ENCODE measurements at places on chromosomes 5 and 9.

DNA sequence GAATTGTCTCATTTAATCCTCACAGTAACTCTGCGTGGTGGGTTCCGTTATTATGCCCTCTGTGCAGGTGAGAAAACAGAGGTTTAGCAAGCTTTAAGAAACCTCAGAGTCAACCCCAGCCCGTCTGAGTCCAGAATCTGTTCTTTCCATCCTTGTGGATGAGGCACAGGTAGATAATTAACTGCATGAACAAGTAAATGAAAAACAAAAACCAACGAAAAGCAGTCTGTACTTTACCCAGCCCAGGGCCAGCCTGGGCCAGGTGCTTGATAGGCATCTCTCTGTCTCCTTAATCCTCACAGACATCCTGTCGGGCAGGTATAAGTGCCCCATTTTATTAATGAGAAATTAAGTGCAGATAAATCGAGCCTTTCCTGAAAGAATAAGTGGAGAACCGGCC lies 25.3 kb upstream of the CXCL14 start:
- DNase-seq, result no peak

DNA sequence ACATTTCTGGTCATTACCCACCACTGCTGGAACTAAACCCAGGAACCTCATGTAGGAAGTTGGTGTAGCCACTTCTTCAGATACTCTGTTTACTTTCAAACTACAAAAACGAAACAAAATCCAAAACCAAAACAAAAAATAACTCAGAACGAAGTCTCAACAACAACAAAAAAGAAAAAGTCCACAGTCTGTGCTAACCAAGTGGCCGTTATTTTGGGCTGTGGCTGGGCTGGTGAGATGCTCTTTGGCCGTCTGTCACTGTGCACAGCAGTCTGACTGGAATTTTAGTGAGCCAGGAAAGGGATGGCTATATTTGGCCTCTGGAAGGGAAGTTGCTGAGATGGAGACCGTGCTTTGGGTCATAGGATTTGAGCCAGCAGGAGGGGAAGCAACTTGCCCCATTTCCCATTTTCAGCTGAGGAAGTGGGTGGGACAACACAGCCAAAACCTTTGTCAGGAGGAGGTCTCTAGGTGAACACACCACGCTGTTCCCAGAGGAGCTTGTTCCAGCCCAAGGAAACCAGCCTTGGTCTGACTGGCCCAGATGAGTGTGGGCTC lies 334.1 kb downstream of the ZSWIM6 start:
- no peak for DNase-seq

DNA sequence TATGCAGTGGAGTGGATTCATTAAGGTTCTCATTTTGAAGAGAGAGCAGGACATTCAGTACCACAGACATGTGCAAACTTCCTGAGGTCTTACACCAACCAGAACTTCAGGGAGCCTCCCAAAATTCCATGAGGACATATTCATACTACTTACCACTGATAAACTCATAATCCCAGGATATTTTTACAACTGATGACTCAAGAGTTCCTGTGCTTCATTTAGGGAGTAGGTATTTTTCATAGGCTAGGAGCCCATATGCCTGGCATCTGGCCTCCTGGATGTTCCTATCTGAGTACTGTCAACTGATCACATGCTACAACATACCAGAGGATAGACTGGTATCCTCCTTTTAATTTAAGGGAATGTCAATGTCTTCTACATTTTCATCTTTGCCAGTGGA lies 578.0 kb downstream of the EFNA5 start:
- no peak for DNase-seq

DNA sequence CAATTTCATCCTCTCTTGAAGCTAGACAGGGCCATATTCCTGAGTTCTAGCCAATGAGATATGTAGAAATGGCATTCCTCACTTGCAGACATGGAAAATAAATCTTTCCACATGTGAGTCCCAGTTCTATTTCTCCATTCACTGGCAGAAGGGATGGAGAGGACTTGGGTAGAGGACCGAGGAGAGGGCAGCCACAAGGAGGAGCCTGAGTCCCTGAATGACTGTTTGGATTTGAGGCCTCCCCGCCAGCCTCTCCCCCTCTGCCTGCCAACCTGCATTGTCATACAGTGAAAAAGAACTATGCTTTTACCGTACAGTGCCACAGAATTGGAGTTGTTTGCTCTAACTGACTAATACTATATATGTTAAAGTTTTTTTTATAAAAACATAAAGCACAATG lies 583.0 kb upstream of the WWC1 start:
- DNase-seq, result no peak

DNA sequence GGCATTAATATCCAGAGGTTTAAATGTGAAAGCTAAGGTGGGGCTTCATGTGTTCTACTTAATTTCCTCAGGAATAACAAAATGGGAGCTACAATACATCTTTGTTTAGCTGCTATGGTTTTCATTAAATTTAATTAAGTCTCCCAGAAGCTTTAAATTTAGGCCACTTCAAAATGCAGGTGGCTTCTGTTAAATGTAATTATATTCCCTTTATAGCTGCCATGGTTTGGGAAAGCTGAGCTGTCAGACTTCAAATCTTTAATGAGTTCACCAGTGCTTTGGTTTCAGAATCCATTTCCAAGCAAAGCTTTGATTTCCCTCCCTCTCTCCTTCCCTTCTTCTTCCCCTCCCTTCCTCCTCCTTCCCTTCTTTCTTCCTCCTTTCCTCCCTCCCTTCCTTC lies 58.4 kb upstream of the FAM170A start:
- no peak for DNase-seq

- no peak for DNase-seq
Measured at GRCh38 chr9:138102246-138103051, 224.9 kb downstream of the CACNA1B start.

GRCh38 chr9:129826344-129826743 lies 2.4 kb upstream of the TOR1A start:
- no peak for DNase-seq

GRCh38 chr5:37417347-37417746 lies 38.2 kb downstream of the WDR70 start:
- DNase-seq, result no peak

DNA sequence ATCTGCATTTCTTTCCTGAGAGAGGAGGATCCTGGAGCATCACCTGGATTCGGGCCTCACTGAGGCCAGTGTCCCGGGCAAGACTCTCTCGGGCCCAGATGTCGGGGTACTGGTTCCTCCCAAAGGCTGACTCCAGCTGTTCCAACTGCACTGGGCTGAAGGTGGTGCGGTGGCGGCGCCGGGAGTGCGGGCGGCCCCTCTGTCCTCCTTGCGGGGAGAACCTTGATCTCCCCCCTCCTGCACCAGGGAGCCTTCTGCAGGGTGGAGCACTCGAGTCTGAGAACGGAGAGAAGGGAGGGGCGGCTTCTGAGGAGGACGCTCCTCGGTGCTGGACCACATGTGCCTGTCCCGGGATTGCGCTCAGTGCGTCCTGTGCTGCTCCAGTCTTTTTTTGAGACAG lies 2.0 kb downstream of the PROP1 start:
- DNase-seq, result no peak

DNA sequence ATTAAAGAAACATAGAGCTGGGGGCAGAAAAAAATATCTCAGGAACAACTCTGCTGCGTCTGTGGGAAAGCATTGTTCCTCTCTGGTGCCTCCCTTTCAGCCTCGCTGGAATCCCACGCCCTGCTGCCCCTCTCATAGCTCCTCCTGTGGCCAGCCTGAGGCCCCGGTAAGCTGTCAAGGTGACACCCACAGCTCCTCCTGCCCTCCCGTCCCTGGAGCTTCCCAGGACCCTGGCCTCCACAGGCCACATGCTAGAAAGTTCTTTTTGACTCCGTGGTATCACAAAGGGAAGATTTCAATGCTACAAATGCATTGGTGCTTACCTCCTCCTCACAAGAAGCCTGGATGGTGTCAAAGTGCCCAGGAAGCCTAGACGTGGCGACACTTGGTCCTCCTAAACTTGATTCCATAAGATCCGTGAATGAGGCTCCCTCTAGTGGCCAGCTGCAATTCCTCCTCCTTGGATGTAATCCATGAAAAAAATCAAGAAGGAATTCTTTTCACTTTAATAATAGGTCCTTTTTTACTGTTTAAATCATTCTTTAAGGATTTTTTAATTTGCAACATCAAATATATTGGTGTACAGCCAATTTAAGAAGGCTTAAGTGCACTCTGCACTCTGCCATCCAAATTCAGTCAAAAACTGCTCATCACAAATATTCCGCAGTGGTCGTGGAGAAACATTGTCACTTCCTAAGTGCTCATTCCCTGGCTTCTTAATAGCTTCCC lies 104.9 kb downstream of the CFAP90 start:
- peak; percentile 83 for DNase-seq

GRCh38 chr5:158967541-158967940 lies 132.2 kb downstream of the EBF1 start:
- no peak for DNase-seq

DNA sequence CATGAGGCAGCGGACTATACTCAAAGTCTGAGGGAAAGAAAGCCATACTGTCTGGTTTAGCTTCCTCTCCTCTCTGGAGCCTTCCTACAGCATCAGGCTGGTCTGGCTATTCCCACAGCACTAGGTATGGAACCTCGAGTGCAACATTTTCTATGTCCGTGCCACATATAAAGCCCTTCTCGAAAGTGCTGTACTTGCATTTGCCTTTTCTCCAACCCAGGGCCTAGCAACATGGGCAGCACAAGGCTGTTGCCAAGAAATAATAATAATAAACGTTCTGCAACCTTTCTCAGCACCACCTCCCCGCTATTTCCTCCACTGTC lies 804 bp downstream of the MED10 start:
- no peak for DNase-seq

DNA sequence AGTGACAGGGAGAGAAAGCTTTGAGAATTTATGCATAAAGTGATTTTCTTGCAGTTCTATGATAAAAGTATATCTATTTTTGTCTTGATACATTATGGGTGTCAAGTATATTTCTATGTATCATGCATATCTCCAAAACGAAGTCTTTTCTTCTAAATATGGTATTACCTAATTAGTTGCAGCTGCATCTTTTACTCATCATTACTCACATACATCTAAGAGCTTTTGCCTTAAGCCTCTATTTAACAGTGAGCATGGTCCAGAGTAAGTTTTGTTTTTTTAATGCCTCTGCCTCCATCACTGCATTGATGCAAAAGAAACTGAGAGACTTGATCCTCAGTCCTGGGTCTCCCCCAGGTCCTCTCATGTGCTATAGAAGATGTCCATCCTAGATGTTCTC lies 40.0 kb upstream of the SMC5 start:
- DNase-seq, result no peak

- no peak for DNase-seq
Measured at GRCh38 chr9:134412298-134412711, 86.0 kb downstream of the RXRA start.

- DNase-seq, result no peak
Measured at GRCh38 chr5:36666274-36666673, 59.9 kb downstream of the SLC1A3 start.

DNA sequence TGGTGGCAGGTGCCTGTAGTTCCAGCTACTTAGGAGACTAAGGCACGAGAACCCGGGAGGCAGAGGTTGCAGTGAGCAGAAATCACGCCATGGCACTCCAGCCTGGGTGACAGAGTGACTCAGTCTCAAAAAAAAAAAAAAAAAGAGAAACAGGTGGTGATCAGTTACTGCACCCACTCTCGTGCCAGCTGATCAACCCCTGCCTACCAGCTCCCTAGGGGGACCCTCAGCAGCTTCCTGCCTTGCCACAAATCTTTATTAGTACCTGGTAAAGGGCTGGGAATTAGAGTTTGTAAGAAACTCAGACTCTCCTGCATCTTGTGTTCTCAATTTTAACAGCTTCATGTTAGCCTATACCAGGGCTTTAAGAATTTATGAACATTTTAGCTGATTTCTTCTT lies 914.9 kb downstream of the EFNA5 start:
- DNase-seq, result no peak

DNA sequence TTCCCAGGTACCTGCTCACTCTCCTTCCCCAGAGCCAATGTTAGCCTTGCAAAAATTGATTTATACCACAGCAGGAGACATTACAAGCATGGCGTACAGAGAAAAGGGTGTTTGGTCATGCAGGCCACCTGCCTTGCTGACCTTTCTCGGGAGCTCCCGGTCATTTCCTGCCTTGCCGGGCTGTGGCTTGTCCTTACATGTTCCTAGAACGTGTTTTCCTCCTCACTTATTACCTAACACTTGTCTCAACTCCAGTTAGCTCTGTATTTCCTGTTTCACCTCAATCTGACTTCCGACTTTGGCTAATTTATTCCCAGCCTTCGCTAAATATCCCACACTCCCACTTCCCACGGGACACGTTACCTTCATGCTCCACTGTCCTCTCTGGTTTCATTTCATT lies 282.5 kb downstream of the ICE1 start:
- no peak for DNase-seq

DNA sequence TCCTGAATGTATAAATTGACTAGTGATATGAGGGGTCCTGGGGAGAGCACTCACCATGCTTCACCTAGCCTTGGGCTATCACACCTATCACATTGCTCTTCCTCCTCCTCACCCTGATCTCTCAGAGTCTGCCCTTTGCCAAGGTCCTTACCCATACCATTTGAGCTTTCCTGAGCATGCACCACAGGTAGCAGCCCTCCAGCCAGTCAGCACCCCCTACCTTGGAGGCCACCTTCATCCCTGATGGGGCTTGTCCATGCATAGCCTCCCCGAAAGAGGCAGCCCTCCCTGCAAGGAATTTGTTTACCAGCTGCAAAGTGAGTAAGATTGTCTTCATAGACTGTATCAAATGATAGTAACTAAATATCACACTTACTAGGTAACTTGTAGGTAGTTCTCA lies 83.1 kb downstream of the ALDH7A1 start:
- DNase-seq, result no peak

GRCh38 chr5:174426388-174426787 lies 298.0 kb upstream of the MSX2 start:
- DNase-seq, result no peak

DNA sequence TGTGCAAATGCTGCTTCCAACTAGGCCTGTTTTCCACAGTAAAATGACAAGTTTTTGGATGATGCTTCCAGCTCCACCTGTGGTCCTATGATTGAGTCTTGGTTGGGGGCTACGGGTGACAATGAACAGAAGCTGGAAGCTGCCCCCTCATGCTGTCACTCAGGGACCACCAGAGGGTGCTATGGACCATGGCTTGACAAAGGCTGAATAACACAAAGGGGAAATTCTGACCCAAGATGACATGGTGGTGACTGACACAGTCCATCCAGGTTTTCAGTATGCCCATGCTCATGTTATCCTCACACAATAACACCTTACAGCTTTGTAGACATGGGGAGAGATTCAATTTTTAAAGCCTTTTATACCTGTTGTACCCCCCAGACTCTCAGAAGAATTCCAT lies 23.9 kb upstream of the SAP30L start:
- no peak for DNase-seq

DNA sequence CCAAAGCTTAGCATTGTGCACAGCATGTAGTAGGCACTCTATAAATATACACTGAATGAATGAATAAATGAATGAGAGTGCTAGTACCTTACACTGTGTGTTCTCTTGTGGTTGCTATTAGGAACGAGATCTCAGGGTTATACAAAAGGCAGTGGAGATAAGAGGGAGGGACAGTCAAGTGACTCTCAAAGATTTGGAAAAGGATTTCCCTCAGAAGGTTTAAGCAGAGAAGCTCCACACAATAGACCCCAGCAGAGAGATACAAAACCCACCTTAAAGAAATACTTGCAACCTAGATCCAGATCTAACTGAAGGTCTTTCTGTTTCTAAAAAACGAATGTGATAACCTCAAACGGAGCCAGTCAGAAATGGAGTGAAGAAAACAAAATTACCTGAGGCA lies 11.8 kb upstream of the EFNA5 start:
- no peak for DNase-seq

- DNase-seq, result no peak
Measured at GRCh38 chr9:89802781-89803355, 198.1 kb downstream of the GADD45G start.

GRCh38 chr5:161697001-161697400 lies 11.5 kb downstream of the GABRA6 start:
- DNase-seq, result no peak

GRCh38 chr5:158869854-158870253 lies 229.9 kb downstream of the EBF1 start:
- no peak for DNase-seq
